NCI-H82 (cell line): ENCODE measurements at places on chromosomes 6 and 20.

DNA sequence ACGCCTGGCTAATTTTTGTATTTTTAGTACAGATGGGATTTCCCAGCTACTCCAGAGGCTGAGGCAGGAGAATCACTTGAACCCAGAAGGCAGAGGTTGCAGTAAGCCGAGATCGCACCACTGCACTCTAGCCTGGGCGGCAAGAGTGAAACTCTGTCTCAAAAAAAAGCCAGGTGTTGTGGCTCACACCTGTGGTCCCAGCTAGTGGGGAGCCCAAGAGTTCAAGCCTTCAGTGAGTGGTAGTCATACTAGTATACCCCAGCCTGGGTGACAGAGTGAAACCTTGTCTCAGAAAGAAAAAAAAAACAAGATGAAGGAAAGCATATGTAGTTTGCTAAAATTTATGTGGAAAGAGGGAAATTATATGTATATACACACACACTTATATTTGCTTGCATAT lies 20.0 kb upstream of the POU5F1 start:
- no peak for DNase-seq

DNA sequence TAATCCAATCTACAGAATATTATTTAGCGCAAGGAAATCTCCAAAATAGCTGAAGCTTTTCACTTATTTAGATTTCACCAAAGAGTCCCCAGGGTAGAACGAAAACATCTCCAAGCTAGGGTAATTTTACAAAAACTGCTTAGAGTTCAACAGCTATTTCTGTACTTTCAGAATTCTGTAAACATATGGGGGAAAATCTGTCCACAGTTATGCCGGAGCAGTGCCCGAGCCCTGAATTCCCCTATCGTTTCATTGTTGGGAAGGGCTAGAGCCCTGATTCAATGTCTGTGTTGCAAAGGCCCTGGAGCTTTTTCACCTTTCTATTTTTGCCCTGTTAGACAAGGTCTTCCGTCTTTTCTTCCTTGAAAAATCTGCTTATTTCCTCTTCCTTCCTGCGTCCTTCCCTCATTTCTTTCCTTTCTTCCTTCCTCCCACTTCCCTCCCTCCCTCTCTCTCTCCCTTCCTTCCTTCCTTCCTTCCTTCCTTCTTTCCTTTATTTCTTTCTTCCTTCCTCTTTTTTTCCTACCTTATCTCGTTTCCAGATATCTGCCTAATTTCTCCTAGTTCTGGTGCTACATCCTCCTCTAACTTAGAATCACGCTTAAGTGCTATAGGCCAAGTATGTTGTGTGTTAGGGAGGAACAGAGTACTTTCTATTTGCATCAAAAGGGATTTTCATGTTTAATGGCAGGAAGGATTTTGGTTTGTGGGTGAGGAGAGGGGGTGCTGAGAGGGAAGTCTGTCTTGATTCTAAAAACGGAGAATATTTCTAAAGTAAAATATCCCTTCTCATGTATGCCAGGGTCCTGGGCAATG lies 122.5 kb upstream of the BMP2 start:
- no peak for DNase-seq

DNA sequence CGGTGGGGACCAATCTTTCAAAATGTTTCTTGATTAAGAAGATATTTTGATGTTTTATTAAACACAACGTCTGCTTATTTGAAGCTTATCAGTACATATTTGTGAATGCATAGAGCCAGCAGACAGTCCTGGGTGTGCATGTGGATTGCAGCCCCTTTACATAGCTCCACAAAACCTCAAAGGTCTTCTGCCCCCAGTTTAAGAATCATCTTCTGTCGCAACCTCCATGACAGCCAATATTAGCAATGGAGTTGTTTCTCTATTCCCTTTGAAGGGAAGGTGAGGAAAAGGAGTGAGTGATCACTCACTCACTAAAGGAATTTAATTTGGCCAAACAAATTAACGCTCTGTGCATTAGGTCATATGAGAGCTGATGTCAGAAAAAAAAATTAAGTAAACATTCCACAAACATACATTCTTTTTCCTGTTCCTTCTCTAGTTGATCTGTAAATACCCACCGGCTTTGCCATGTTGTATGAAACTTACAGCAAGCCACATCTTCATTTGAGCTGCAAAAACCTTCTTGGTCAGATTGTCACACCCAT lies 152.9 kb downstream of the SIM1 start:
- no peak for DNase-seq

DNA sequence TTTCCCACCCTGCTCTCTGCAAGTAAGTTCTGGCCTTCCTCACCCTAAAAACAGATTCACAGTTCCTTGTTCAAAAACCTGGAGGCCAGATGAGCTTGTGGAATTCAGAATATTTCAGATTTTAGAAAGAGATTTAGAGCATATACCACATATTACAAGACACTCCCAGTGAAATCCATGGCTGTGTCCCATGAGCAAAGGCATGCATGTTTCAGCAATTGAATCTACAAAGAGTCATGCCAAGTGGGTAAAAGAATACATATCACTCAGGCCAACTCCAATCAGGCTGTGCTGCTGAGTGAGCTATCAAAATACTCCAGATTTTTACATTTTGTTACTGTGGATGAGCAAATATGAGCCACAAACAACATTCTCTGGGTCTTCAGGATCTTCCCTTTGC lies 10.2 kb upstream of the NEDD9 start:
- no peak for DNase-seq

DNA sequence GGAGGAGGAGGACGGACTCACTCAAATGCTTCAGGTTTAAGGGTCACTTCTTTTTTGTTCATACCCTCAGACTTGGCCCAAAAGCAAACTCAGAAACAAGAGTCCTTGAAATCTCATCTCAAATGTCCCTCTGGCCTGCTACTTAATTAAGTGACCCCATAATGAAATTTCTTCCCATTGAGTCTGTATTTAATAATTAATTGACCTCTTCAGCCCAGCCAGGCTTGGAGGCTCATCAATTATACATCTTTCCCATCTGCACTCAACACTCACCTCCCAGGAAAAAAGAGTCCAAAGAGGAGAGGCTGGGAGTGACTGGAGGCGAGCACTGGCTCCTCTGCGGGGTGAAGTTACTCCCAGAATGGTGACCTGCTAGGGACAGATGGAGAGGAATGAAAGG lies 90.5 kb upstream of the EYA2 start:
- peak; percentile 72 for DNase-seq

DNA sequence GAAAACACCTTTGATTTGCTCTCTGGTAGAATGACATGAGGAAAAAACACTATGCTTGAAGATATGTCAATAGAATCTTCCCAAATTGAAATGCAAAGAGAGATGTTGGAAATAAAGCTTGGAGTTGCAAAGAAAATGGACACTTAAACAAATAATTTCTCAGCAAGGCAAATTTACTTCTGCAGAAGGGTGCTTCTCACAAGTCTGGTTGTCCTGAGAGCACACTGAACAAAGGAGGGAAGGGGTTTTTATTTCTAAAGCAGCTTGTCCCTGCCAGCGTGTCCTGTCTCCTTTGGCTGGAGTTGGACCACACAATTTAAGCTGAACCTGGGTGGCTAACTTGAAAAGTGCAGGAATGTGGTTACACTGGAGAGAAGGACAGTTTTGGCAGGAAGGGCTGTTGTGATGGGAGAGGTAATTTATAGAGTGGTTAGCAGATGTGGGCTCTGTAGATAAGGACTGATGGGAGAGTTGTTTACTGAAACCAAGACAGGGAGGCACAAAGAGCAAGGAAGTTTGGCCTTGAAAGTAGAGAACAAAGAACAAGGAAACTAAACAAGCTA lies 454.6 kb upstream of the EYS start:
- no peak for DNase-seq

DNA sequence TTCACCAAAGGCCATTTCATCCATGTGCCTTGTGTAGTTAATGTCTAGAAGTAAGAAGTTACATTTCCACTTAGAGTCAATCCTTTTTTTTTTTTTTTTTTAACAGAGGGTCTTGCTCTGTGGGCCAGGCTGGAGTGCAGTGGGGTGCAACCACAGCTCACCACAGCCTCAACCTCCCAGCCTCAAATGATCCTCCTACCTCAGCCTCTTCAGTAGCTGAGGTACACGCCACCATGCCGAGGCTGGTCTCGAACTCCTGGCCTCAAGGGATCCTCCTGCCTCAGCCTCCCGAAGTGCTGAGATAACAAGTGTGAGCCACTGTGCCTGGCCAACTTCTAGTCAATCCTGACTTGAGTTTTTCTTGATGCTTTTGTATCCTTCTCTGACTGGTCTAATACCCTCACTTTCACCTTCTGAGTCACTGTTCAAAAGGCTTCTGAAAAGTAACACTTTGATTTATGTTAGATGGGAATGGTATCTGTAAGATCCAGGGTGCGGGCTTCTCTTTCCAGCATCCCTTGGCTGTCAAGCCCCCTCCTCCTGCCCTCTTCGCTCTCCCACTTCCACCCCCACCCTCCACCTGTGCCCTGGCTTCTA lies 22.1 kb downstream of the TRAM2 start:
- no peak for DNase-seq

GRCh38 chr6:156824142-156824541 lies 47.0 kb downstream of the ARID1B start:
- DNase-seq, result no peak

DNA sequence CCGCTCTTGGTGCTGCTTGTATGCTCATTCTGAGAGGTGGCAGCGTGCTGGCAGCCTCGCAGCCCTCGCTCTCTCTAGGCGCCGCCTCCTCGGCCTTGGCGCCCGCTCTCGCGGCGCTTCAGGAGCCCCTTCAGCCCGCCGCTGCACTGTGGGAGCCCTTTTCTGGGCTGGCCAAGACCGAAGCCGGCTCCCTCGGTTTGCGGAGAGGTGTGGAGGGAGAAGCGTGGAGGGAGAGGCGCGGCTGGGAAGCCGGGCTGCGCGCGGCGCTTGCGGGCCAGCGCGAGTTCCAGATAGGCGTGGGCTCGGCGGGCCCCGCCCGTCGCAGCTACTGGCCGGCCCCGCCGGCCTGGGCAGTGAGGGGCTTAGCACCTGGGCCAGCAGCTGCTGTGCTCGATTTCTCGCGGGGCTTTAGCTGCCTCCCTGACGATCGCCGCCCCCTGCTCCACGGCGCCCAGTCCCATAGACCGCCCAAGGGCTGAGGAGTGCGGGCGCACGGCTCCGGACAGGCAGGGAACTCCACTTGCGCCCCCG lies 19.5 kb upstream of the FAM8A1 start:
- DNase-seq, result peak; percentile 70

DNA sequence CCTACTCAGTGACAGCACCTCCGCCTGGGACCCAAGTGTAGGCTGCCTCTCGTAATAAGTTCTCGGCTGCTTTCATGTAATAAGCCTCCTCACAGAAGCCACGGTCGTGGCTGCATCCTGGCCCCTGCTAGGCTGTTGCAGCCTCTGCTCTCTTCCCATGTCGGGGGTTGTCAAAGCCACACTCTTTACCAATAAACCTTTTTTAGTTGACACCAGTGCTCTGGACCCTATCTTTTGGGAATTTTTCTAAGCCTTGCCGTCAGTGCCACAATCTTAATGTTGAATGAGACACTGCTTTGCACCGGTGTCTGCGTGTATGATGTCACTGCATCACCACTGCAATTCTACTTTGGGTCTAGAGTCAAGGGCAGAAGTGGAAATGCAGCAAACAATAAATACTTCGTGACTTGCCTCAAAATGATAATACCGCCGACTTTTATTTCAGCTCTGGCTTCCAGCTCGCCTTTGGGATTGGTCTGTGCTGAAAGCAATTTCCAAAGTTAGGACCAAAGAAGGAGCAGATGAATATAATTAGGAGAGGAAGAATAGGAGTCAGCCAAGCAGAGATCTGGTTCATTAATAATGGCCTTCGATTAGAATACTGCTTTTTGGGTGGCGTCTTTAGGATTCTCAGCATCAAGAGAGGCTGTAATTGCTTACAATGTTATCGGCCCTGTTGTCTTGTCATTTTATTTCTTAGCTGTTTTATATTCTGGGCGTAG lies 57.6 kb upstream of the CCN6 start:
- DNase-seq, result no peak

- DNase-seq, result no peak
Observed at GRCh38 chr20:57211908-57212533, 54.4 kb downstream of the BMP7 start.

DNA sequence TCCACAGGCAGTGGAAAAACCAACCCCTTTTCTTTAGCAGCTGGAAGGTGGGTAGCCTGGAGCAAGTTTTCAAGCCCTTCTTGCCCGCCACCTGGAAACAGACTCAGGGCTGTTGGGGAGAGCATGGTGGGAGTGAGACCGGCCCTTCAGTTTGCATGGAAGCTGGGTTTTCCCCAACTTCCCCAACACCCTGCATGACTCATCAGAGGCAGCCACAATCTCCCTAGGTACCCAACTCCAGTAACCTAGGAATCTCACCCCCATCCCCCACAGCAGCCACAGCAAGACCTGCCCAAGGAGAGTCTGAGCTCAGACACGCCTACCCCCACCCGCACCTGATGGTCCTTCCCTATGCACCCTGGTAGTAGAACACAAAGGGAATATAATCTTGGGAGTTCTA lies 86.3 kb upstream of the IRAK1BP1 start:
- no peak for DNase-seq

DNA sequence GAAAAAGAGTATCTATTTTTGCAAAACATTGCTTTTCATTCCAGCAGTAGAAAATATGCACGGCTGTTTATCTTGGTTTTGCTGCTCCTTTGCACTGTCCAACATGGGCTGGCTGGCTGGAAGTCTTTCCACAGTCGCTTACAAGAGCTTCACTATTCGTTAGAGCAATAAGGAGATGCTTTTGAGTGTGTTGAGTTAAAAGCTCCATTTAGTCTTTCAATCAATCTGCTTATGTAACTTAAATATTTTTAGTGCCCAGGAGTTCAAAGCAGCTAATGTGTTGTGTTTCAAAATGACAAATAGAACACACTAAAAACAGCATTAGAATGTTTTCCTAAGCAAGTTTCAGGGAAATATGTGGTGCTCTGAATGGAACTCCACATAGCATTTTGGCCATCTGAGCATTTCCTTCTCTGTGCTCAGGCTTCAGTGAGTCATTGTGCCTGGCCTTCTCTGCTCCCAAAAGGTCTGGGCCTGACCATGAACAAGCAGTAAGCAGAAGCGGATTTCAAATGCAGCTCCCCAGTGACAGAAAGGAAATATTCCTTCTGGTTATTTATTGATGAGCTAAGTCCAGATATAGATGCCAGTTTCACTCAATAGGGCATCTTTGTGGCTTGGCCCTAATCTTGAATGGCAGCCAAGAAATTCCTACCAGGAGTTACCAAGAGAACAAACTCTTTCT lies 580.3 kb downstream of the TENT5A start:
- DNase-seq, result no peak

DNA sequence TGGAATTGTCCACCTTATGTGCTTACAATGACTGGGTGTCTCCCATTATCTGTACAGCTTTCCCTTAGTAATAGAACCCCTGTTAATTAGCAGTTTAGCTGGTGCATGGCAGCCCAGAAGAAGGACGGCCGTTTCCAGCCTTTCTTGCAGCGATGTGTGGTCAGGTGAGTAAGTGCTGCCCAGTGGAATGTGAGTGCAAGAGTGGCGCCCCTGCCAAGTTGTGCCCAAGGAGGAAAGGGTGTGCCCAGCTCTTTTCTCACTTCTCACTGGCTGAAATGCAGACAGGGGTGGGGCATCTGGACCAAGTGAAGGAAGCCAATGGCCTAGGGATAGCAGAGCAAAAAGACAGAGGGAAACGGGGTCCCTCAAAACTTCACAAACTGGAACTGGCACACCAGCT lies 296.8 kb downstream of the PREX1 start:
- no peak for DNase-seq

- DNase-seq, result no peak
Observed at GRCh38 chr6:37889051-37889450, 69.5 kb downstream of the ZFAND3 start.

GRCh38 chr6:44275749-44276648 lies 5.7 kb downstream of the TMEM151B start:
- DNase-seq, result no peak
